ENCODE measurements at places on chromosomes 6 and 20.

GRCh38 chr6:119442776-119443184, 93.2 kb upstream of the MAN1A1 start:
- no peak for DNase-seq

GRCh38 chr6:50698546-50698945, 14.8 kb upstream of the TFAP2D start:
- DNase-seq, result no peak

GRCh38 chr6:158879180-158879579, 60.0 kb upstream of the EZR start:
- peak; percentile 26 for DNase-seq

DNA sequence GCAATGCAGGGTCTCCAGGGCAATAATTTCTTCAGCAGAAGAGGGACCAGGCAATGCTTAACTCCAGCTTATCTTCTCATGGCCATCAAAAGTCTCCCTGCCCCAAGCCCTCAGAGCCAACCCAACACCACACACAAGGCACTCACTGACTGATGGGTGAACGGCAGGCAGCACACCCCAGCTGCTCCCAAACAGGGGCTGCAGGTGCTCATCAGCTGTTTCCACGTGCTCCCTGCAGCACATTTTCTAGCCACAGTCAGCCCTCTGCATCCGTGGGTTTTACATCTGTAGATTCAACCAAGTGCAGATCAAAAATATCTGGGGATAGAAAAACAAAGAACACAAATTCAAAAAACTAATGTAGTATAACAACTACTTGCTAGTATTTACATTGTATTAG, 4.0 kb upstream of the GABRR1 start:
- DNase-seq, result no peak

DNA sequence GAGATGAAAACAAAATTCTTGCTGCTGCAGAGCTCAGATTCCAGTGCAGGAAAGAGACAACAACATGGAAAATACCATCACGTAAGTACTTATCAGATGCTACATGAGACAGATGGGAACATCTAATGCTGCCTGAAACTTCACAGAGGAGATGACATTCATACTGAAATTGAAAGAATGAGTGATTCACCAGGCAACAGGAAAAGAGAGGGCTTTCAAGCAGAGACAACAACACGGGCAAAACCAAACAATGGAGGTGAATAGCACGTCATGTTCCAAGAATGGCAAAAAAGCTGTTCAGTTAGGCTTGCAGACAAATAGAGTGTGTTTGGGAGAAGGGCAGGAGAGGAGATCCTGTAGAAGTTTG, 39.3 kb downstream of the GTF2H5 start:
- peak; percentile 81 for DNase-seq

DNA sequence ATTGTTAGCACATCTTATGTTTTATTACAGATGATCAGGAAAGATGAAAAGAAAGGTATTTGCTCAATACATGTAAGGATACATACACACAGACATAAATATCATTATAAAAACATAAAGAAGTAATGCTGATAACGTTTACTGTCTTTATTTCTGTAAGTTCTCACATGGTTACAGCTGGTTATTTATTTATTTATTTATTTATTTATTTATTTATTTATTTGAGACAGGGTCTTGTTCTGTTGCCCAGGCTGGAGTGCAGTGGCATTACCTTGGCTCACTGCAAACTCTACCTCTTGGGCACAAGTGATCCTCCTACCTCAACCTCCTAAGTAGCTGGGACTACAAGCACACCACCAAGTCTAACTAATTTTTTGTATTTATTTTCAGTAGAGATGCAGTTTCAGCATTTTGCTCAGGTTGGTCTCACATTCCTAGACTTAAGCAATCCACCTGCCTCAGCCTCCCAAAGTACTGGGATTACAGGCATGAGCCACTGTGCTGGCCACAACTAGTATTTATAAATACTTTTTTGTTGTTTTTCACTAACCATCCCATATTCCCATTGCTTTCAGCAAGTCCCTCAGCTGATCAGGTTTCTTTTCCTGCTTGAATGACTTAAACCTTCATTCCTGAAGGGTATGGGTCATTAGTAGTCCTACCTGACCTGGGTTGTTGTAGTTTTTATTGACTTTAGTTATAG, 35.8 kb downstream of the HLA-B start:
- no peak for DNase-seq

DNA sequence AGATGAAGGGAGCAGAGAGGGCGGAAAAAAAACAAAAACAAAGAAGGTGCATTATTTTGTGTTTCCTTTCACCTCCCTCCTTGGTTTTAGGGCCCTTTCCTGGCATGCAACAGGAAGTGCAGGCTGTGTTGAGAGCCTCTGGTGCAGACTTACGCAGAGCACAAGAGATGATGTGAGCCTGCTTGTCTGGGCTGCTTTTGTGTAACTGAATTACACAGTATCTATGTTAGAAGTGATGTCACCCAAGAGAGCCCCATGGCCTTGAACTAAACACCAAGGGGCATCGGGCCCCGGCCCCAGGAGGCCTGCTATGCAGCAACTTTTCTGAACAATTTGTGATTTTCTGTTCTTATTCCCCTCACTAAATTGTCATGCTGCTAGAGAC, 25.5 kb downstream of the GNAS start:
- no peak for DNase-seq

DNA sequence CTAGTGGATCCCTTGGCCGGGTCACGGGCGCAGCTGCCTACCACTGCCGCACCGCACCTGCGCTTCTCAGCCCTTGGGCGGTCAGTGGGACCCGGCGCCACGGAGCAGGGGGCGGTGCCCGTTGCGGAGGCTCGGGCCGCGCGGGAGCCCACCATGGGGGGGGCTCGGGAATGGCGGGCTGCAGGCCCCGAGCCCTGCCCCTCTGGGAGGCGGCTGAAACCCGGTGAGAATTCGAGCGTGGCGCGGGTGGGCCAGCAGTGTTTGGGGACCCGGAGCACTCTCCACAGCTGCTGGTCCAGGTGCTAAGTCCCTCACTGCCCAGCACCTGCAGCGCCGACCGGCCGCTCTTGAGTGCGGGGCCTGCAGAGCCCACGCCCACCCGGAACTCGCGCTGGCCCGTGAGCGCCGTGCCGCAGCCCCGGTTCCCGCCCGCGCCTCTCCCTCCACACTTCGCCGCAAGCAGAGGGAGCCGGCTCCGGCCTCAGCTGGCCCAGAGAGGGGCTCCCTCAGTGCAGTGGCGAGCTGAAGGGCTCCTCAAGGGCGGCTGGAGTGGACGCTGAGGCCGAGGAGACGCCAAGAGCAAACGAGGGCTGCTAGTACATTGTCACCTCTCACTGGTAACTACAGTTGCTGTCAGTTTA, 120.5 kb upstream of the TMEM170B start:
- no peak for DNase-seq

GRCh38 chr20:57772349-57772964, 62.6 kb upstream of the PMEPA1 start:
- DNase-seq, result peak; percentile 95

- peak; percentile 73 for DNase-seq
Observed at GRCh38 chr20:24863356-24863755, 85.7 kb upstream of the CST7 start.

GRCh38 chr6:128259730-128260685, 260.4 kb downstream of the PTPRK start:
- DNase-seq, result no peak

DNA sequence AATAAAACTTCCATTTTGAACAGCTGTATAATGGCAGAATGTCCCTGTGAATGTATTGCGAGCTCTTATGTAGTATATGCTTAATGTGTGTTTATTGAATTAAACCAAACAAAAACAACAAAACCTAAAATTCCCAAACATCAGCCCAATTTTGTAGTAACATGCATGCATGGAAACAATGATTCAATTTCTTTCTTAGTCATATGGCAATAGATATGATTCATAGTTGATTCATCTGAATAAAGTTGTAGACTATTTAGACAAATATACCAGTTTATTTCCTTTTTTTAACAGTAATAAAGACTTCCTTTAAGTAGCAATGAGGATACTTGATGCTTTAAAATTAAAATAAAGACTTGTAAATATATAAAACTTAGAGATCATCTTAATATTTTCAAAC, 670.6 kb downstream of the CD109 start:
- peak; percentile 47 for DNase-seq

DNA sequence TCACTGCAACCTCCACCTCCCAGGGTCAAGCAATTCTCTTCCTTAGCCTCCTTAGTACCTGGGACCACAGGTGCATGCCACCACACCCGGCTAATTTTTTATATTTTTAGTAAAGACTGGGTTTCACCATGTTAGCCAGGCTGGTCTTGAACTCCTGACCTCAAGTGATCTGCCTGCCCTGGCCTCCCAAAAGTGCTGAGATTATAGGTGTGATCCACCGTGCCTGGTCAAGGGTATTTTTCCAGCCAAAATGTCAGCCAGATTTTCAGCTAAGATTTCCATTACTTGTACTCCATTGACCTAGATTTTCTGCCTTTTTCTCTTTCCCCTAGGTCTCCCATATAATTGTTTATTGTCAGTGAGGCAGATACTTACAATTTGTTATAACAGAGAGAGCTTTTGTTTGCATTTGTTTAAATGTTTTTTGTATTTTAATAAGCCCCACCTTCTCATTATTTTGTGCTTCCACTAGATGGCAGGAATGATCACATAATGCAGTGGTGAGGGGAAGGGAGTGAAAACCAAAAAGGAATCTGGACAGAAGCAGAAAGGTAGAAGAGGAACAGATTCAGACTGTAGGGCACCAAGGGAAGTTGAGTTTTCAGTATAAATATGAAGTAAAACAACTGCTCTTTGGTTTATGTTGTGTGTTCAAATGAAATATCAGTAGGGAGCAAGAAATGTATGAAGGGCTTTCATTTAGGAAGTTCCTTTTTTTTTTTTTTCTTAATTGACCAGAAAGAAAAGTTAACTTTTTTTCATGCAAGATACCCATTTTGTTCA, 29.7 kb downstream of the RPF2 start:
- peak; percentile 53 for DNase-seq

DNA sequence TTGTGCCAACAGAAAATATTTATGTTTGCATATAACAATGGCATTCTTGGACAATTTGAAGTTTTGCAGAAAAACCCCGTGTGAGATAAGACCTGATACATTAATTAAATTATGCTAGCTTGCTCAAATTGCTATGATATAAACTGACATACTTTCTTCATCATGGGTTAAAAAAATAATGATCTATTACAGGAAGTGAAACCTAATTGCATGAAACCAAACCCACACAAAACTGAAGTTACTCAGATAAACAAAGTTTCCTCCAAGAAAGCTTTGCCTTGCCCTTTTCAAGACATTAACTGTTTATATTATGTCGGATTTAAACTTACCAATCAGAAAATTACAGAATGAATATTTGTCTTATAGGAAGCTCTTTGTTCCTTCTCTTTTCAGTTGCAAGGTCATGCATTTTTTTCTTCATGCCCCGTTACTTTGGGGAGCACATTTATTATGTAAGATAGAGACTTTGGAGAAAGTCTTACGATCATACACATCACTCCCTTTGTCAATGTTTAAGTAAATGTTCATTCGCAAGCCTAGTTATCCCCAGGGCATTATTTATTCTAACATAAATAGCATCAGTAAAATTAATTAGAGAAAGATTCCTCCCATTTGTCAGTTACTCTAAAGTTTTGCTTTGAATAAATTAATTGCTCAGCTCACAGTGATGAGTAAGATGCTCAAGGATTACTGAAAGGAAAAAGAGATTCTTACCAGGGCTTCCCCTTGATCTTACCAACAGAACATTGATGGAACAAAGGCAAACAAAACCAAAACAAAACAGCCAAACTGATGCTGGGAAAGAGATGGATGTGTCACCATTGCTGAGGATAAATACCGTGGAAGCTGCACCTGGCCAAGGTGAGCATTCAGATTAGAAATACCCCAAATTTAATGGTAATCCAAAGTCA, 14.8 kb upstream of the TMEM244 start:
- DNase-seq, result no peak

- peak; percentile 49 for DNase-seq
Observed at GRCh38 chr6:134477991-134478635, 160.2 kb upstream of the SGK1 start.

Data from fibroblast of skin of back (primary cell).